ENCODE measurements at places on chromosomes 12 and 14.
A peak's percentile ranks its signal among the peaks of the same experiment; 100 is the strongest.

DNA sequence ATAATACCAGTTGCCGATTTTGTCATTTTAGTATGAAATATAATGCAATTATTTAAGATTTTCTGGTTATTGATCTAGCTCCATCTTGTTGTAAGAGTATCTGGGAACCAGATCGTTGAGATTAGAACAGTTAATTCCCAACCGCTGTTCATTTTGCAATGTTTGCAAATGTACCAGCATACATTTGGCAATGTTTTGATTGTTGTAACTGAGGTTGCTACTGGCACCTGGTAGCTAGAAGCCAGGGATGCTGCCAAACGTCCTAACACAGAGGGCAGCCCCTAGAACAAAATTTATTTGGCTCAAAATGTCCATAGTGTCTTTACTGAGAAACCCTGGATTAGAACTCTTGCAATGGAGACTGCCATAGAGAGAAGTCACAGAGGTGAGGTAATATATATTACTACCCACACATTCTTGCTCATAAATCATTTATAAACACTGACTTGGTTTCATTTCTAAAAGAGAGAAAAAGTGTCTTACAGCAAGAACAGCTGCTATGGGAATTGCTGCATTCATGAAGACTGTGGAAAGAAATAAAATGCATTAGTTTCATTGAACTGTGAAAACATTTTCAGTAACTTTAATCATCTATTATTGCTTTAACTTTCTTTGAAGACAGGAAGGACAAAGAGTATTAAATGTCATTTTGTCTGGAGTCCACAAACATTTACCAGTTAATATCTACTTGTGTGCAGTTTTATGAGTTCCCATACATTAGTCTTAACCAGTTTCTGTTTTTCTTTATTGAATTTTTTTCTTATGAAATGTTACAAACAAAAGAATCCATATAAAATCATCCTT lies 46.2 kb downstream of the ABCC9 start:
- DNase-seq, result no peak

GRCh38 chr14:75609606-75610475 lies 31.4 kb downstream of the FLVCR2 start:
- no peak for DNase-seq

DNA sequence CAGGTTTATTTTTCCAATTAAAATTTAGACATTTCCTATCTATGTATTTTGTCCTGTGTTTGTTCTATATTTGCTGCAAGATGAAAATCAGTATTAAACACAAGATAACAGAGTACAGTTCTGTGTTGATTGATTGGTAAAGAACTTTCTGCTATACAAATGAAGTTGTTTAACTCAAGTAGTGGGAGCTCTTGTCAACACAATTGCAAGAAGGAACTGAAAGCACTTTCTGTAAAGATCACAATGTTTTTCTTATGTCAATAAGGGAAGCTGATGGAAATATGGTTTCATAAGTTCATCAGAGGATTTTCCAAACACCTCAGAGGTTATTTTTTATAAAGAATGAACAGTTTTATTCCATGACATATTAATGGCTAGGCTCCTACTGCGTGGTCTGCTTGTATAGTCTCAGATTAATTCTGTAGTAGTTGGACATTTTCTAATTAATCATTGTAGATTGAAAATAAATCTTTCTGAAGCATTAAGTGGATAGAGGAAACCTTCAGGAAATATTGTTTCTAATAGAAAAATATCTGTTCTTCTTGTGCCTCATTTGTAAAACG lies 379.5 kb downstream of the LRFN5 start:
- DNase-seq, result no peak

- DNase-seq, result no peak
These were observed 59.6 kb downstream of the PRKD1 start for GRCh38 chr14:29868000-29868399.

- DNase-seq, result peak; percentile 37
These were observed 5.5 kb upstream of the TC2N start for GRCh38 chr14:91872517-91873470.

Data from HT1080 (cell line).